ENCODE measurements at places on chromosomes 3 and 15.
A peak's percentile ranks its signal among the peaks of the same experiment; 100 is the strongest.

- no peak for DNase-seq
These were observed 44.6 kb upstream of the RBMS3 start for GRCh38 chr3:29236146-29236840.

GRCh38 chr3:87733671-87734367 is 325.0 kb downstream of the CGGBP1 start:
- no peak for DNase-seq

DNA sequence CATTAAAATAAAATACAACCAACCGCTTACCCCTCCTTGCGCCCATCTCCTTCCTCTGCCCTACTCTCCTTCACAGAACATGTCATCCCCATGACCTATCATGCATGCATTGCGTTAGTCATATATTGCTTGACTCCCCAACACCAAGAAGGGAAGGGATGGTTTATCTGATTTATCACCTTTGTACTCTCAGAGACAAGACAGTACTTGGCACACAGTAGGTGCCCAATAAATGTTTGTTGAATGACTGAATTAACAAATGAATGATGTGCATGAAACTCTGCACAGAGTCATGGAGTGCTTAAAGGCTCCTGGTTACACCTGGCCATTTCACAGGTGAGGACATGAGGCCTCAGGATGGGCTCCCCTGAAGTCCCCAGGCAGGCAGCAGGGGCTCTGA is 59.7 kb downstream of the IQSEC1 start:
- DNase-seq = peak; percentile 44

GRCh38 chr3:37531066-37531720 is 330.5 kb upstream of the CTDSPL start:
- DNase-seq = no peak

DNA sequence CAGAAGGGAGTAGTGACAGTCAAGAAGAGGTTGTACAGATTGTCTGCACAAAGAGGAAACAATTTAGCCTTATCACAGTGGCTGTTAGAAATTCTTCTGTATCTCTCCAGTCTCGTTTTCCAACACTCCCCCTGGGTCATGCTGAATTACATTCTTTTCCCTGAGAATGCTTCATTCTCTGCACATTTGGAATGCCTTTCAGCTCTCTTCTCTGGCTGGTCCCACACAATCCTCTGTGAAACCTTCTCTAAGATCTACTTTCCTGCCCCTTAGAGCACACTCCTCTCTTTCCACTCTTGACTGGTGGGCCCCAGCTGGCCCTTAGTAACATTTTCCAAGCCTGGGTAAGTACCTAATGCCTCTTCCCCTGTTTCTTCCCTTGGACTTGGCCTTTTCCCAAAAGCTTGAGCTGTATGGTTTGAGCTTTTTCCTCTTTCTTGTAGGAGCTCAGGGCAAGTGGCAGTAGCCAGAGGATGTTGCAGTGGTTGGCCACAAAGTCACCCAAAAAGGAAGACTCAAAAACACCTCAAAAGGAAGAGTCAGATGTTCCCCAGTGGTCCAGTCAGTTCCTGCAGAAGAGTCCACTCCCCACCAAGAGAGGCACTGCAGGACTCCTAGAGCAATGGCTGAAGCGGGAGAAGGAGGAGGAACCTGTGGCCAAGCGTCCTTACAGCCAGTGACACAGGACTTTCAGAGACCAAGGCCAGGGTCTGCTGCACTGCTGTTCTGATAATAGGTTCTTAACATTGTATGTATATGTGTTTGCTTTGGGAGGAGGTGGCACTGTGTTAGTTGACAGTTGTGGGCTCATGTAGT is 25.7 kb downstream of the HMCES start:
- DNase-seq = no peak

GRCh38 chr3:23863060-23863459 is 53.7 kb downstream of the NKIRAS1 start:
- no peak for DNase-seq

- DNase-seq = no peak
These were observed 167.6 kb downstream of the ECT2 start for GRCh38 chr3:172918165-172918564.

GRCh38 chr15:32838338-32838737 is 120.5 kb downstream of the GREM1 start:
- no peak for DNase-seq

- no peak for DNase-seq
These were observed 3.8 kb upstream of the LOXL1 start for GRCh38 chr15:73922186-73923151.

GRCh38 chr15:72230197-72231065 is 559 bp downstream of the PKM start:
- peak; percentile 93 for DNase-seq

DNA sequence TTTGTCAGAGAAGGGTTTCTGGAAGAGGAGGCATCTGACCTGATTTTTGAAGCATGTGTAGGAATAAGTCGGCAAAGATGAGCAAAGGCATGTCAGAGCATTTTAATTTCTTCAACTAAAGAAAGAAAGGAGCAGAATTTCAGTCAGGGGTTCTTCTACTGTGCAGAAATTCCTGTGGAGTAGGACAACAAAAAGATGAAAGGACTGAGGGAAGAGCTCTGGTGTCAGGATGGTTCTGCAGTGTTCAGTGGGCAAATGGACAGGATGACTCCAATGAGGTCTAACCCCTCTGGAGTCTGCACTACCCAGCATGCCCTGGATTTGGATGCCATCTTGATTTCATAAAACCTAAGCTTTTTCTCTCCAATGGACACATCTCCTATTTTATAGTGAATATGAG is 47.7 kb upstream of the SIAH2 start:
- no peak for DNase-seq

DNA sequence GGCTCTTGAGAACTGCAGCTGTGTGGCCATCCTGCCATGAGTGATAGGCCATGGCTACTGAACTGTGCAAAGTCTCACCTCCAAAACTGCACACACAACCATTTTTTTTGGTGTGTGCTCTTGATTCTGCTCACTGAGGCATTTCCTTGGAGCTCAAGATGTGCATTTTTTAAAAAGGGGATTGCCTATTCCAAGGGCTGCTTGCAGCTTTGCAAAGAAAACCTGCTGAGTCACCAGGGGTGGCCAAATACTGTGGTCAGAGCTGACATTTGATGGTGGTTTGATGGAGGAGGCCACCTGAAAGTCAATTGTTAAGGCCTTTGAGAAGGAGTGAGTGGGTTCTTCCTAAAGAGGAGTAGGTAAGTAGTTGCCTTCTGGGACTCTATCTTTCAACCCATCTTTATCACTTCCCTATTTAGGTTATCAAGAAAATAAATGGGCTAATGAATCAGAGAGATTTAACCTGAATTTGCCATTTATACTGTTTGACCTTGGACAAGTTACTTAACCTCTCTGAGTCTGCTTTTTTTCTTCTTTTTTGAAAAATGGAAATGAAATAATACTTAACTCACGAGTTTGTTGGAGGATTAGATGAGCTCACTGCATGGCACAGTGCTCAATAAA is 87.9 kb downstream of the CHST2 start:
- peak; percentile 14 for DNase-seq

DNA sequence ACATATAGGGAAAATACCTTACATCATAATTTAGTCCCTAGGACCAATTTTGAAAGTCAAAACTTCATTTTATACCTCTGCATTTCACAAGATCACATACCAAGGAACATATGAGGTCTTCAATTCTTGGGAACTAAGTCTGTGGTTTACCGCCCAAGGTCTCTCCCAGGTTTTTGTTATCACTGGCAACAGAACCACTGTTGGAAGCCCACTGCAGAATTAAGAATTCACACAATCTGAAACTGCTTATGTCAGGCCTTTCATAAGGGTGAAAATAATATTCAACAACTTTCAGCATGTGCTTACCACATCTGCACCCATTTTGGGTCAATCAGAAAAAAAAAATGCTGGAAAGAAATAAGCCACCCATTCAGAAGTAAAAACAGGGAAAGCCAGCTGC is 107.2 kb upstream of the MME start:
- no peak for DNase-seq

DNA sequence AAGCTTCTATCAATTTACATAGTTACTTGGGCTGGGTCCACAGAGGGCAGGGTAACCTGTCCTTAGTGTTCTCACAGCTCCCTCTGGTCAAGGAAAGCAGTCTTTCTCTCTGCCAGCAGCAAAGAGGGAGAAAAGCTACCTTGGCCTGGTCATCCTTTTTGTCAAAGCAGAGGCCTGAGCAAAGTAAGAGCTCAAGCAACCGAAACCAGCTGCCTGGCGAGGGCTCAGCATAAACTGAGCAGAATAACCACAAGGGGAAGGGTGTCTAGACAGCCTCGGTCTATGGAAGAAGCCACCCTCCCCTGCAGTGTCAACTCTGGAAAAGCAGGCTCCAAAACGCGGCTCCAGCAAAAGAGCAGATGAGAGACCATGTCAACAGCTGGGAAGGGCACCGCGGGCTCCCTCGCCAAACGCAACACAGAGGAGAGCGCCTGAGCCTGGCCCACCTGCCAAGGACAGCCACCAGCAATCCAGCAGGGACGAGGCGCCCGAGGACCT is 17.4 kb downstream of the LRIG1 start:
- DNase-seq = no peak

- DNase-seq = no peak
These were observed 1138.4 kb downstream of the SI start for GRCh38 chr3:163939926-163940325.

- DNase-seq = no peak
These were observed 47.0 kb upstream of the CFAP161 start for GRCh38 chr15:81087066-81087465.

DNA sequence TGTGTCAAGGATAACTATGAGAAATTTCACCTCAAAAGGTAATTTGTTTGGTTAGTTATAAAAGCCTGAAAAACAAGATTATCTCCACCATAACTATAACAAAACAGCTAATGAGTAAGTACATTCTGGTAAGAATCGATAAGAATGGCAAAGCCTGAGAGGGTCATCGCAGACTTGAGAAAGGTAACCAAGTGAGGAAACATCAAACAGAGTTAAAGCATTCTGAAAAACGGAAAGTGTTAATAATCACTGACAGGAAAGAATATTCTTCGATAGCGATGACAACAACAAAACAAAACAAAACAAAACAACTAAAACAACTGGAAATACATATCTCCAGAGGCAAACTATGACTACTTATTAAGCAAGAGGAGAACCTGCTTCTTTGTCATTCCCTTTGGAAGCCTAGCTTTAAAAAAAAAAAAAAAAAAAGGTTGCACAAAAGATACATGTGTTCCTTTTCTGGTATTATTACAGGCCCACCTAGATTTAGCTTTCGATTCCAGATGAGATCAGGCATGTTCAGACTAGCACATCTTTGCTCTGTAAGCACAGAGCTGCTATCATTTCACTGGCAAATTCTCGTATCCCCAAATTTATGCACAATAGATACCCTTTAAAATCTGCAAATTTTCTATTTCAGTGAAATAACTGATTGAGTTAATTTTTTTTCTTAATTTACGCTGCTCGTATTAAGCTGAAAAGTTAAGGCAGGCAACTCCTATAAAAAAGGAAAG is 155.6 kb downstream of the TIGIT start:
- DNase-seq = no peak

DNA sequence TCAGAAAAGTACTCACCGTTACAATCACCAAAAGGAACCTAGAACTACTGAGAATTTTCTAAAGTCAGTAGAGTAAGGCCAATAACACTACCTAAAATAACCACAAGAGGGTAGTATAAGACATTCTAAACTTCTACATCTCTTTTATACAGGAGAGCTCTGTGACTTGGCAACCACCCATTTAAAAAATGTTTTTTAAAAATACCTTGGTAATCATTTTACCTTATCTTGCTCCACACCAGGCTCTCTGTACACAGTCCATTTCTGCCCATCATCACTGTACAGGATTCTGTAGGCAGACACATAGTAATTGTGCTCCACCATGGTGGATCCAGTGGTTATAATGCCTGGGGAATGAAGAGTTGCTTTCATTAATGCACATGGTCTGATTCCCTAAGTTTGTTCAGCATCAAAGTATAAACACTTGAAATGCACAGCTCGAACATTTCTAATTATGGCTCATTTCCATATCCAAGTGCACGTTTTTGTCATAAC is 54.5 kb downstream of the ST3GAL6 start:
- peak; percentile 48 for DNase-seq

- no peak for DNase-seq
These were observed 22.0 kb downstream of the GASK1A start for GRCh38 chr3:43001094-43001553.

- DNase-seq = no peak
These were observed 5.1 kb downstream of the FAM43A start for GRCh38 chr3:194690501-194691372.

DNA sequence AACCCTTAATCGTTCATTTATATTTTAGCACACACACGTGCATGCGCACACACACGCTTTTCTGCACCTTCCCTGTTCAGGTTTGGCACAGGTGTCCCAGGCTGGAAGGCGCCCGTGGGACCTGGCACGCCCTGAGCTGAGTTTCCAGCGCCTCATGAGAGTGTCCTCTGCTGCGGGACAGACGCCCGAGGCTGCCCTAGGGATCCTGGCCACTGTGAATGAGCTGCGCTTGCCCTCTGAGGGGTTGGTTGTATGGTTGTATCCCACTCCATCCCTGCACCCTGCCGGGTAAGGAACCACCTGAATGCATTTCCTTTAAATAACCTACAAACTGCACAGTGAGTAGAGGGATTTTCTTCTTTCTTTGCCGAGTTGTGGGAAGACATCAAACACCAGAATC is 12.2 kb upstream of the MEX3B start:
- DNase-seq = no peak

- peak; percentile 89 for DNase-seq
These were observed 1.5 kb upstream of the PPM1M start for GRCh38 chr3:52243791-52244628.

DNA sequence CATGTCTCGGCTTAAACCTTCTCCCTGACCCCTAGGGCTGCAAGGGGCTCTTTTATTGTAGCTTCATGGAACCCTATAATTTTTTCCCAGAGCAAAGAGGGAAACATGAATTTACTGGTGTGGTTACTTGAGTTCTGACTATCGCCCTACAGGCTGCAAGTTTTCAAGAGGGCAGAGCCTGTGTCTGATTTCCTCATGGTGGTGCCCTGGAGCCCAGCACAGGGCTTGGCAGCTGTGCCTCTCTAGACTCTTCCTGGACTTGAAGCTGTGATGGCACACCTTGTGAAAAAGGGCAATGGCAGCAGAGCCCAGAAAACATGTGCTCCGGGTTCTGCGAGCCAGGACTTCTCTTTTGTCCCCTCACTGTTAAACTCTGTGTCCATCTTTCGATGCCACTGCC is 34.2 kb upstream of the TF start:
- DNase-seq = no peak

GRCh38 chr3:50487181-50487580 is 16.3 kb downstream of the CACNA2D2 start:
- DNase-seq = no peak

- DNase-seq = no peak
These were observed 2.0 kb upstream of the MECOM start for GRCh38 chr3:169665264-169666075.

- DNase-seq = peak; percentile 85
These were observed 33.3 kb upstream of the ATG7 start for GRCh38 chr3:11238880-11239279.

GRCh38 chr3:186290796-186291195 is 71.2 kb downstream of the DGKG start:
- DNase-seq = no peak

DNA sequence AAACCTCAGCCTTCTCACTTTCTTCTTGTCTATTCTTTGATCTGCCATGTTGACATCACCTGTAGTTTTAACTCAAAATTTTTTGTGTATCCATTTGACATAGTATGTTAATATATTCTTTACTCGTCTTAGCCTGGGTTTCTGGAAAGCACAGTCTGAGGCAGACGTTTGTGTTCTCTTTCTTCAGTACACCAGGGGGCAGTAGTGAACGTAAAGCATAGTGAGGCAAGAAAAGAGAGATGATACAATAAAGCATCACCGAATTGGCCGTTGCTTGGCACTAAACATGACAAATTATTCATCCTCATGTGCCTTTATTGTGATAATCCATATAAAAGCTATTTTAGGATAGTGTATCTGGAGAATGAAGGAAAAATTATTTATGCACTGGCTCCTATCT is 141.0 kb upstream of the MYRIP start:
- peak; percentile 52 for DNase-seq

Measured in activated CD4-positive, alpha-beta T cell treated with anti-CD3 and anti-CD28 coated beads, Interleukin-2, Interleukin-6, amounts not matched to agents 100 ng/mL and 50 ng/mL, durations not matched to agents 16 hours and 8 hours (primary cell).